ENCODE measurements at places on chromosomes 2 and 18. TPM values are rescaled to one million over a fixed set of nuclear protein-coding genes. Genes with fewer than 3 reads are reported as not detected.

SCYGR4 gene
- total RNA-seq: not detected

MROH2A gene
- total RNA-seq: not detected

ROCK2 gene
- 28.3 TPM for total RNA-seq

CD207 gene
- total RNA-seq: not detected

LINC00305 gene
- total RNA-seq: not detected

RFX8 gene
- 1.9 TPM for total RNA-seq

TUBB8B gene
- total RNA-seq: not detected

DNA sequence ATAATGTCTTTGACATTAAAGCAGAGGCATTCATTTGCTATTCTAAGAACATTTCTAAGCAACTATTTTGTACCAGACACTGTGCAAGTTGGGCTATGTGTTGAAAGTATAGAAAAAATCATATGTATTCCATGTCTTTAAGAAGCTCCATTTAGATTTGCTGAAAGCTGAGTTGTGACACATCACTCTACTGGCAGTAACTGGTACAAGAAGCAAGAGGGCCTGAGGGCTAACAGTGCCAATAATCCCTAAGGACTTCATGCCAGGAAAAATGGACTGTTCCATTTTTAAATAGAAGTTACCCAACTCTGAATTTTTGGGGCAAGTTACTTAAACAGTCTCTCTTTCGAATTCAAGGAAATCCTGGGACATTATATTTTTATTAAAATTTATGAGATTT, 178.7 kb downstream of the SRBD1 start:
- H3K27ac ChIP-seq: no peak overlapping the region
- no peaks in the 10 kb centered on the region for H3K36me3 ChIP-seq
- no peak overlapping the region for H3K4me3 ChIP-seq

- H3K36me3 ChIP-seq: peaks cover 4% of the 10 kb centered on the region
- peaks cover 6% of the 10 kb centered on the region for H3K4me1 ChIP-seq
- no peak overlapping the region for H3K27ac ChIP-seq
- H3K4me3 ChIP-seq: no peak overlapping the region
Measured at GRCh38 chr2:171800639-171801038, 93.4 kb downstream of the SLC25A12 start.

DNA sequence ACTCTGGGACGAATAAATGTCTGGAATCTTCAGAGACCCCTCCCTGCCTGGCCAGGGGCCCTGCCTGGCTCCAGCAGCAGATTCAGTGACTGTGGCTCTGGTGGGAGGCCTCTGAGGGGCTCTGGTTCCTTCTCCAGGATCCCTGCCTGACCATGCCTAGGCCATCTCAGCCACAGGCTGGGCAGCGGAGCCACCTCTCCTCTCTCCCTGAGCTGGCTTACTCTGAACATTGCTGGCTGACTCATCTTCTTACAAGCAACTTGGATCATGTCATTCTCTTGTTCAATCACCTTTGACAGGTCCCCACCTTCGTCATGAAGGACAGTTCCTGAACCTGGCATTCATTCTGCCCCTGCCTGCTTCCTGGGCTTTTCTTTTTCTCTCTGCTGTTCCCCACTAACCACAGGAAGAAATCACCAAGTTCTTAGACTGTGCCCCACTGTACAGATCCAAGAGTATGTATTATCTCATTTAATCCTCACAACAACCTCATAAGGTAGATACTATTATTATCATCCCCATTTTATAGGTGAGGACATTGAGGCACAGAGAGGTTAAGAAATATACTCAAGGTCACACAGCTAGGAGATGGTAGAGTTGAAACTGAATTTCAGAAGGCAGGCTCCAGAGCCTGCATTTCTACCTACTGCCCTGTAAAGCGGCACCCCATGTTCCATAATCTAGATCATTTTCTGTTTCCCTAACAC, 155.5 kb upstream of the SMAD2 start:
- H3K27ac ChIP-seq: no peak overlapping the region
- H3K36me3 ChIP-seq: no peaks in the 10 kb centered on the region
- DNase-seq: no peak
- no peak overlapping the region for H3K4me3 ChIP-seq
- no peaks in the 10 kb centered on the region for H3K27me3 ChIP-seq
- no peaks in the 10 kb centered on the region for H3K4me1 ChIP-seq

- H3K27me3 ChIP-seq: no peaks in the 10 kb centered on the region
- no peaks in the 10 kb centered on the region for H3K36me3 ChIP-seq
Measured at GRCh38 chr2:120758181-120759144, 22.8 kb downstream of the GLI2 start.

DNA sequence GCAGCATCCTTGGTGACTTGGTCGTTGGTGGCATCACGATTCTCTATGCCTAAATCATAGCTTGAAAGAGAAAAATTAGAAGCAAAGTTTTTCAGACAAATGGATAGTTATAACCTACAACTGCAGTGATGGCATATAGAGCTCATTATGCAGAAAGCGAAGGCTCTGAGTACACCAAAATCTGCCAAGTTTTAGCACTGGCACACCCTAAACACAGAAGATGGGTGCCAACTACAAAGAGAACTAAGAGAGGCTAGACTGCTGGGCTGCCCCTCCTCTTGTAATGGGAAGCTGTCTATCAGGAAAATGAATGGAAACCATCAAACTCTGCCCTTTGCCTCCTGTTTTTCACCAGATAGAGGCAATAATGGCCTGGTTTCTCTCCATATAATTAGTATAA, 6.3 kb downstream of the IDH1 start:
- H3K27ac ChIP-seq: no peak overlapping the region
- H3K27me3 ChIP-seq: no peaks in the 10 kb centered on the region
- DNase-seq: no peak
- H3K4me1 ChIP-seq: peaks cover 7% of the 10 kb centered on the region
- H3K36me3 ChIP-seq: peaks cover 14% of the 10 kb centered on the region
- no peak overlapping the region for H3K4me3 ChIP-seq

DNA sequence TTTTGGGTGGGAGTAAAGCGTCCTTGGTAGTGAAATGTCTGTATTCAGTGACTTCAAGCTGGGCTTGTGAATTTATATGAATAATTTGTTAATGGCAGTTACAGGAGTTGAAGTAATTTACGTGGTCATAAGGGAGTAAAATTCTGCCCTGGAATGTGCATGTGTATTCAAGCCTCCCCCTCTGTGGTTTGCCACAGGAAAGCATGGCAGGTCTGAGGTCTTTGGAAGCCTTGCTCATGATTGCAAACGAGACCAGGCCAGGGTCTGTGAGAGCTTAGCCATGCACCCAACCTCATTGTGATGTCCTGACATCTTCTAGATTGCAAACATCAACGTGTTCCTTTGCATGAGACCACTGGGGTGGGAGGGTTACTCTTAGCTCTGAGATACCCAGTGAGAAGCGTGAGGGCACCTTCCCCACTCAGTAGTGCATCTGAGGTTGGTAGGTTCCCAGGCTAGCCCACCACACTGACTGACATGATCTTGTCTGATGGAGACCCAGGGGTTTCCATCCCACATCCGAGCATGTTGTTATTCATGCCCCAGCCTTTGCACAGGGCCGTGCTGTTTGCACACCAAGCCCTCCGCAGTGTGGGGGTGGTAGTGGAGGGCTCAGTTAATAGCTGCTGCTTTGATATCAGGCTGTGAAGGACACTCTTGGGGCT, 216.5 kb downstream of the KLHL29 start:
- peak; percentile 40 for DNase-seq
- no peak overlapping the region for H3K4me3 ChIP-seq
- H3K4me1 ChIP-seq: peaks cover 8% of the 10 kb centered on the region
- no peaks in the 10 kb centered on the region for H3K36me3 ChIP-seq
- H3K27ac ChIP-seq: 0 out of 2 replicates have a peak overlapping the region, but pooled peaks have one; percentile 1
- no peaks in the 10 kb centered on the region for H3K27me3 ChIP-seq

DNA sequence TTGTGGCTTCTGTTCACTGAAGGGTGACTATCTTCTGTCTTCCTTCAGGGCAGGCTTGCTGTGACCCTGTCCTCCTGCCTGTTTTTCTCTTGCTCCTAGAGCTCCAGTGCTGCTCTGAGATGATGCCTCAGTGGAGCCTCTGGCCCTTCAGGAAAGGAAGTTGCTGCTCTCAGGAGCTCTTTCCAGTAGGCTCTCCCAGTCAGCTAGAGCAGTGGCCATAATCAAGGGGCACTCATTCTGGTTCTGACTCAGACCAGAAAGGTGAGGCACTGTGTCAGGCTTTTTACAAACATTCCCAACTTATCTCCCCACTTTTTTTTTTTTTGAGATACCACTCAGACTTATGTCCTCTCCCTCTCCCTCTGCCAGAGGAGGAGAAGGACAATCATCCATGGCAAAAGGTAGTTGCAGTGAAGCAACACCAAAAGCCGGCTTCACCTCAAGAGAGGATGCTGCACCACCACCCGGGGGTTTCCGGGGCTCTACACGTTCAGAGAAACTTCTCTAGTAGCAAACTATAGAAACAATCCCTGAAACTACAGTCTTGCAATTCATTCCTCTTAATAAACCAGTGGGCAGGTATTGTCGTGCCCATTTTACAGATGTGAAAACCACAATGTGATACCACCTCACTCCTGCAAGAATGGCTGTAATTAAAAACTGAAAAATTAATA, 115.4 kb downstream of the ACTR3 start:
- no peak overlapping the region for H3K4me3 ChIP-seq
- DNase-seq: no peak
- no peaks in the 10 kb centered on the region for H3K27me3 ChIP-seq
- no peaks in the 10 kb centered on the region for H3K4me1 ChIP-seq
- H3K27ac ChIP-seq: no peak overlapping the region

DNA sequence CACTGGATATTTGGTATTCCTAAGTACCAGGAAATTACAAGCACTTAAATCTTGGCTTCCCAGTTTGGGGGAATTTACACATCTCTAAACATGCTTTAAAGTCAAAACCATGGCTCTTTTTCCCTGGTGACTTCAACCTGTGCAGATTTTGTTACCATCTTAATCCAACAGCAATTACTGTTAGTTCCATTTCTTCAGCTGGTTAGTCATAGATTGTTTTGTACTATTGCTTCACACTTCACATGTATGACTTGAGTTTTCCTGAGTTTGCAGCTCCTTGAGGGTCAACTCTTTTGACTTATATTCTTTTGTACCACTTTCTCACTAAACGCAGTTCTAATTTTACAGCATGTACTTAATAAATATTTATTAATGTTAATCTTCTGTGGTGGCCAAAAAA, 203.4 kb upstream of the RND3 start:
- peak; percentile 64 for DNase-seq
- no peak overlapping the region for H3K4me3 ChIP-seq
- no peak overlapping the region for H3K27ac ChIP-seq
- no peaks in the 10 kb centered on the region for H3K36me3 ChIP-seq
- H3K4me1 ChIP-seq: peaks cover 4% of the 10 kb centered on the region

GRCh38 chr2:207473049-207473930, 56.5 kb upstream of the CREB1 start:
- H3K4me1 ChIP-seq: peaks cover 7% of the 10 kb centered on the region
- H3K27ac ChIP-seq: peak overlapping the region; percentile 62
- H3K4me3 ChIP-seq: peak overlapping the region; percentile 14
- H3K27me3 ChIP-seq: no peaks in the 10 kb centered on the region

GRCh38 chr2:193141-193671, 70.6 kb downstream of the SH3YL1 start:
- H3K27me3 ChIP-seq: no peaks in the 10 kb centered on the region
- no peaks in the 10 kb centered on the region for H3K4me1 ChIP-seq
- DNase-seq: peak; percentile 2
- no peak overlapping the region for H3K27ac ChIP-seq
- no peaks in the 10 kb centered on the region for H3K36me3 ChIP-seq
- H3K4me3 ChIP-seq: no peak overlapping the region

GRCh38 chr2:159735648-159736047, 23.3 kb downstream of the MARCHF7 start:
- H3K27ac ChIP-seq: peak overlapping the region; percentile 66
- H3K27me3 ChIP-seq: no peaks in the 10 kb centered on the region
- no peaks in the 10 kb centered on the region for H3K4me1 ChIP-seq

DNA sequence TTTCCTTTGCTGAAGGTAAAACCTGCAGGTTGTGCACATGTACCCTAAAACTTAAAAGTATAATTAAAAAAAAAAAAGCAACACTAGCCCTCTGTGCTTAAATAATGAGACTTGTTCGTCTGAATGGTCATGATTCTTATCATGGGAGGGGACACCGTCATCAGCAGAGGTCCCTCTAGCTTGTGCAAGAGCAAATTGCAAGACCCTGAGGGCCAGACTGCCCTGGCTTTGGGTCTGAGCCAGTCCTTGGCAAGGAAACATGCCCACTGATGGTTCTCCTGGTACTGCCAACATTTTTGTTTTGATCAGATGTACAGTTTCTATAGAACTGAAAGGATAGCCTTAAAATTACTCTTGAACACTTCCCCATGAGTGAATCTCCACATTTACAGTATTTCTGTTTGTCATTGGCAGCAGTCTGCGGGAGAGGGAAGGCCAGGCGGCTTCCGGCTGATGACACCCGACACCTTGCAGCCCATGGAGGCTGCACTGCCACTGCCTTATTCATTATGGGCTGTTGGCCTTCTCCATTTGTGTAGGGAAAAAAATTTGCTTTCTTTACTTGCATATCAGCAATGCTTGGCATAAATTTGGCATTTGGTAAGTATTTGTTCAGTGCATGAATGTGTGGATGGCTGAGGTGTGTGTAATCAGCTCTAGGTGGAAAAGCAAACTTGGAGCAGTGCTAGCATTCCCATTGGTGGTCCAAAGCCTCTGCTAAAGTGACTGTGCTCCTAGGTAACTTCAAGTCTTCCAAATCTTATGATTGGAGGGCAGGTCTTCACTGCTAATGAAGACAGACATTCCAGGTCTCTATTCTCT, 161.6 kb upstream of the ALKAL2 start:
- H3K27ac ChIP-seq: no peak overlapping the region
- DNase-seq: no peak
- no peaks in the 10 kb centered on the region for H3K4me1 ChIP-seq
- H3K36me3 ChIP-seq: no peaks in the 10 kb centered on the region
- no peak overlapping the region for H3K4me3 ChIP-seq

GRCh38 chr18:63909870-63910269, 2.1 kb downstream of the SERPINB10 start:
- H3K27me3 ChIP-seq: no peaks in the 10 kb centered on the region
- no peak overlapping the region for H3K27ac ChIP-seq
- H3K4me3 ChIP-seq: no peak overlapping the region

DNA sequence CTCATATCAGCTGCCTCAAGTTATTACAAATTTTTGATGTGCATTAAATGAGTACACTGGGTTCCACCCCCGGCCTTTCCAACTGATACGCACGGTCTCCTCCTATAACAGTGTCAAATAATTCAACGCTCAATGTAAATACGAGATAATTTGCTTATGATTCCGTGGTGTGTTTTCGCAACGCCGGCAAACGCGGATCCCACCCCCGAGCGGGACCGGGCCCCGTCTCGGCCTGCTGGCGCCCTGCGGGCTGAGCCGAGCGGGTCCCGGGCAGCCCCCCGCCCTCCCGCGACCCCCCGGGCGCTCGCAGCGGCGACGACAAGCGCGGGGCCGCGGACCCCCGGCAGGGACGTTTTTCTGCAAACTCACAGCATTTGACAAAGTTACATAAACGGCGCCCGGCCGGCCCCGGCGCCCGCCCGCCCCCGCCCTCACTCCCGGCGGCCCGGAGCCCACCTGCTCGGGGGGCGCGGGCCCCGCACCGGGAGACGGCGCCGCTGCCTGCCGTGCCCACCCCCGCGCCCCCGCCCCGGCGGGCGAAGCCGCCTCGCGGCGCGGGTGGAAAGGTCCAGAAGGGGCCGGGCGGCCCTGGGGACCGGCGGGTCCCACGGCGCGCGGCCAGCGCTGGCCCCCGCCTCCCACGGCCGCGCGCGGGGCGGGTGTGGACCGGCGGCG, 762 bp downstream of the HDAC4 start:
- peak overlapping the region; percentile 53 for H3K4me3 ChIP-seq
- 0 out of 2 replicates have a peak, but pooled peaks cover 4% of the 10 kb centered on the region for H3K36me3 ChIP-seq
- no peaks in the 10 kb centered on the region for H3K27me3 ChIP-seq
